ENCODE measurements at places on chromosomes 11 and 22. TPM values are rescaled to one million over a fixed set of nuclear protein-coding genes. Genes with fewer than 3 reads are reported as not detected.

- peak; percentile 12 for DNase-seq
These were observed 512 bp upstream of the GRIA4 start for GRCh38 chr11:105609341-105609781.

GRCh38 chr22:50560034-50560433 is 2.7 kb downstream of the SYCE3 start:
- no peak for DNase-seq

- no peak for DNase-seq
These were observed 60.6 kb upstream of the PRDM11 start for GRCh38 chr11:45085646-45086501.

DNA sequence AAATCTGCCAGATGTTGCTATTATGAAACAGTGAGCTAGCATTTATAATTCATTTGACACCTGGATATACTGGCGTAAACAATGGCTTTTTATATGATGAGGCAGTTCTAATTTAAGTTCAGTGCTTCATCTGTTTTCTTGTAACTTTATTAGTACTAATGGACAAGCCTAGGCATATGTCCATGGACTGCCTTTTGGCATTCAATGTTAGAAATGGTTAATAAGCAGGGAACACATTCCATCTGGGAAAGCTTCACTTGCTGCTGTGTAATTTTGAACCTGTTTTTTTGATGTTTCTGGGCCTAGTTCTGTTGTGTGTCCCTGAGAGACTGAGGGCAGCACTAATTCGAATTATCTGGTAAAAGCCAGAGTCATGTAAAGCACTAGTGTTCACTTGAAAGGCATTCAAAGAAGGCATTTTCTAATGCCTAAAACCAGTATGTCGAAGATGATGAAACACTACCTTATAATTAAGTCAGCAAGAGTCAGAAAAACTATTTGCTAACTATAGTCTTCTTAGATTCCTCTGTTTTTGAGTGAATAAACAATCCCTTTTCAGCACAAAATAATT is 138.5 kb downstream of the SWAP70 start:
- no peak for DNase-seq

DNA sequence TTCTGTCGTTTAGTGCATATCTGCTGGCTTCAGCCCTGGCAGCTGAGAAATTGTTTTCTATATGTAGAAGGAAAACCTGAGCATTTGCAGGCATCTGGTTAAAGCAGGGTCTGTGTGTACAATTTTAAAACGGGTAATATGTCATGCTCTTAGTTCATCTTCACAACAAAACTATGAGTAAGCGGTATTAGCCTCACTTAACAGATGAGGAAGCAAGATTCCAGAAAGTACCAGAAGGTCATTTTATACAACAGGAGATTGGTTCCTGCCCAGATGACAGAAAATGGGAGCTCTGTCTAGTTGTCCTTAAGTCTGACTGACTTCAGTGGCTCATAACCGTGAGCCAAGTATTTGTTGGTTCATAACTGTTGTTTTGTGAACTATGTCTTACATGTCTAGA is 1.1 kb downstream of the TIMM10B start:
- DNase-seq: no peak

- no peak for DNase-seq
These were observed 745.1 kb downstream of the DLG2 start for GRCh38 chr11:84882056-84882455.

- DNase-seq: no peak
These were observed 27.0 kb downstream of the KCNJ1 start for GRCh38 chr11:128840137-128840536.

DNA sequence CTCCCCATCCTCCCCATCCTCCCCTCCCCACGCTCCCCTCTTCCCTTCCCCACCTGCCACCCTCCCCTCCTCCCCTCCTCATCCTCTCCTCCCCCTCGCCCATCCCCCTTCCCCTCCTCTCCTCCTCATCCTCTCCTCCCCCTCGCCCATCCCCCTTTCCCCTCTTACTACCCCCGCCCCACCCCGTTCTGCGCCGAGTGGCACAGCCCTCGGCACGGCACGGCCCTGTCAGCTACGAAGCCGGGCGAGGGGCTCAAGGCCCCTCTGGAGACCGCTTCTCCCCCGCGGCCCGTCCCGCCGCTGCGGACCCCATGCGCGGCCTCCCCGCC is 449.9 kb downstream of the OPCML start:
- peak; percentile 16 for DNase-seq

DNA sequence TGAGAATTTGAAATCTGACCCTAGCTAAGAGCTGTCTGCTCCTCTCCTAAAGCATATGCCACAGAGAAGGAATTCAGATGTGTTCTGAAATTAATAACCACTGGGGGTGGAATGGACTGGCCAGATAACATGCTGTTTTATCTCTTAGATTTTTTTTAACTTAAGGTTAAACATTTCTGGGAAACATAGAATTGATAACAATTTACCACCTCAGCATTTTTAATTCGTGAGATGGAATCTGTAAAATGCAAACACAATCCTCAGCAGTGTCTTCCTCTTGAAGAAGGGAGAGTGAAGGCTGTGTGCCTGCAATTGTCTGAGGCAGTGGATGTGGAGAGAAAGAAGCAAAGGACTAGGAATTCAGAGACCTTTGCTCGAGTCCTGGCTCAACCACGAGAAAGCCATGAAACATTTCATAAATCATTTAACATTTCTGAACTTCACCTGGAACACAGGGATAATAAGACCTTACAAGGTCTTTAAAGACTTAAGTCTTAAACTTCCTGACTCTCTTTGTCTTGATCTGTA is at the start of gene SLC5A12:
TSS of gene SLC5A12 (minus strand) at position 113 of the 528 bp plus-strand sequence. CDS start 346 bp downstream, outside the sequence.
- no peak for DNase-seq

GRCh38 chr22:32020117-32020516 is 22.9 kb upstream of the SLC5A1 start:
- no peak for DNase-seq

GRCh38 chr22:50305923-50306566 is 1.4 kb downstream of the PLXNB2 start:
- DNase-seq: no peak

GRCh38 chr11:19026862-19027261 is 33.7 kb downstream of the MRGPRX2 start:
- DNase-seq: no peak

- DNase-seq: peak; percentile 72
These were observed 33.0 kb upstream of the RIC3 start for GRCh38 chr11:8201644-8202365.

DNA sequence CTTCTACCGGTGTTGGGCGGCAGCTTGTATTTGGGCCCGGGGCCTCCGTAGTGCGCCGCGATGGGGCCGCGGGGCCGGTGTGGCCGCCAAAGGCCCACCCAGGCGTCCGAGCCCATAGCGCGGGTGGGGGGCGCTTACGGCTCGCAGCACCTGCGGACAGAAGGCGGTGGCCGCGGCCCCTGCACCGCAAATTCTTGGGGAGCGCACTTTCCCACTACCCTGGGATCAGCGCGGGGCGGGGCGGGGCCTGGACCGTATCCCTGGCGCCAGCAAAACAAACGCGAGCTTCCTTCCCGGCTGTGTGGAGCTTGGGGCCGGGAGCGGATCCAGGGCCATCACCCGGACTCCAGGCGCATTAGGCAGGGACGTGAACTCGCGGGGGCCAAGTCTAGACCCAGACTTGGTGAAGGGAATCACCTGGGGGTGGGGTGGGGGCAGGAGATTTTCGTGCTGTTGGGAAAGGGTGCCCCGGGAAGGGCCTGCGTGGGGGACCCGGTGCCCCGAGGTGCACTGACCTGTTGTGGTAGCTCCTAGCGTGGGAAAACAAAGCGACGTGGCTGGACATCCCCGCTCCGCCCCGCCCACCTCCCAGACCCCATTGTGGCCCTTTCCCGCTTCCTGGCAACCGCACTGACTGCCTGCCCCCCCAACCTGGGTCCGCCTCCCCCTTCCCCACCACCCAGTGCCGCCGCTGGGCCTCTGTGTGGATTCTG is 2.3 kb upstream of the TYMP start:
- DNase-seq: no peak

GRCh38 chr11:15839061-15839460 is 517.3 kb downstream of the SOX6 start:
- no peak for DNase-seq

SNX32 gene
- 4.3 TPM for total RNA-seq

TOMM22 gene
- 35.0 TPM for total RNA-seq

BTBD18 gene
- total RNA-seq: not detected
